ENCODE measurements at places on chromosomes 7 and 10.

DNA sequence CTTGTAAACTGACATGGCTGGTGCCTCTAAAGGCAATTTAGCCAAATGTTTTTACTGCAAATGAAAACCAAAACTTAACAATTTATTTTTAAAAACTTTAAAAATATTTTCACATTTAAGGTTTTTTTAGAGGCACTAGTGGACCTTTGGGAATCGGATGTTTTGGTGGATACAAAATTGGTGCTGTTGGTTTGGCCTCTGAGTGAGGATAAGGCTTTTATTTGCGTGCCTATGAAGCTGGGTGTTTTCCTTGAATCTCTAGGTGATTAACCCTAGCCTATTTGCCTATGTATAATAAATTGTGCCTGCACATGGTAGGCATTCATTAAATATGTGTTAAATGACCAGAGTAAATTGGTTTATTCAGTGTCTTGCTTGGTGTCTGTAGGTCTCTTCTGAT is 2.9 kb upstream of the SGCE start:
- no peak for DNase-seq

GRCh38 chr7:85806321-85806720 is 619.5 kb upstream of the SEMA3D start:
- no peak for DNase-seq

GRCh38 chr10:75538144-75538543 is 106.7 kb downstream of the LRMDA start:
- DNase-seq = no peak

DNA sequence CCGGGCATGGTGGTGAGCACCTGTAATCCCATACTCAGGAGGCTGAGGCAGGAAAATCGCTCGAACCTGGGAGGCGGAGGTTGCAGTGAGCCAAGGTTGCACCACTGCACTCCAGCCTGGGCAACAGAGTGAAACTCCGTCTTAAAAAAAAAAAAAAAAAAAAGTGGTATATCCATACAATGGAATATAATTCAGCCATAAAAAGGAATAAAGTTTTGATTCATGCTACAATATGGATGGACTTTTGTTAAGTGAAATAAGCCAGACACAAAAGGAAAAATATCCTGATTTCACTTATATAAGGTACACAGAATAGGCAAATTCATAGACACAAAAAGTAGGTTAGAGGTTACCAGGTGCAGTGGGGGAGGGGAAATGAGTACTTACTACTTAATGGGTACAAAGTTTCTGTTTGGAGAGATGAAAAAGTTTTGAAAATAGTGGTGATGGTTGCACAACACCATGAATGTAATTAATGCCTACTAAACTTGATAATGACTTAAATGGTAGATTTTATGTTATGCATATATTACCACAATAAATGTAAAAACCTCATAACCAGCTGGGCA is 53.9 kb downstream of the FGFR2 start:
- DNase-seq = no peak

DNA sequence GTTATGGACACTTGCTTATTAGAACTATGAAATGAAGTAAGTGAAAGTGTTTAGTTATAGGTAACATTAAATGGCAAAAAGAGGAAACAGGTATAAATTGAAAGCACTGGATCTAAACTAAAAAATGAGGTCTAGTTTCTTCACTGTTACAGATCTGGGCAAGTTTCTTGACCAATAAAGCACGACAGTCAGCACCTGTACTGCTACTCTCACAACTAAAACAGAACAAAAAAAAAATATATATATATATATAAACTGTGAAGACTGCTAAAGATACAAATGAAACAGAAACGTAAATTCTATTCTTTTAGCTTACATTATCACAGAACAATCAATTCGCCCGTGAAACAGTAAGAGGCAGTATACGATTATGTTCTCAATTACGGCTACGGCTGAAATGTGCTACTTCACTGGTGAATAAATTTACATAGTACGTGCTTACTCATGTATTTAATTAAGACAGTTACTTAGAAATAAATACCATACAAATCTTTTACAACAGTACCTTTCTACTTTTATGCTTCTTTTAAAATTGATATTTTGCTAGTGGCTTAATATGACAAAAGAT is 4.2 kb downstream of the AHR start:
- no peak for DNase-seq

DNA sequence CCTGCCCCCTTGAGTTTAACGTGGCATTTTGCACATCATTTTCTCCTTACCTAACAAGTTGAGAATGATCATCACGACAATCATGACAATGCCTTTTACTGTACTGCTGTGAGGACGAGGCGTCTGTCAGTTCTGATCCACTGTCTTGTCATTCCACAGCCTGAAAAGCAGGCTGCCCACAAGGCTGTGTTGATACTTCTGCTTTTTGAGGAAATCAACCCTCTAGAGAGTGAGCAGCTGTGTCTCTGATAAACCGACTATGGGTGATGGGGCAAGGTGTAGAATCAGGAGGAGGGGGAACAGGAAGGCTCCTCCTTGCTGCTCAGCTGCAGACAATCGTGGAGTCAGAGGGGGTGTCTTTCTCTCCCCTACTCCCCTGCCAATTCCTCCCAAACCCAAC is 30.6 kb upstream of the C10orf120 start:
- no peak for DNase-seq

GRCh38 chr10:78116361-78116760 is 82.7 kb downstream of the RPS24 start:
- no peak for DNase-seq

- DNase-seq = no peak
Observed at GRCh38 chr10:72375585-72375984, 20.9 kb upstream of the DNAJB12 start.

DNA sequence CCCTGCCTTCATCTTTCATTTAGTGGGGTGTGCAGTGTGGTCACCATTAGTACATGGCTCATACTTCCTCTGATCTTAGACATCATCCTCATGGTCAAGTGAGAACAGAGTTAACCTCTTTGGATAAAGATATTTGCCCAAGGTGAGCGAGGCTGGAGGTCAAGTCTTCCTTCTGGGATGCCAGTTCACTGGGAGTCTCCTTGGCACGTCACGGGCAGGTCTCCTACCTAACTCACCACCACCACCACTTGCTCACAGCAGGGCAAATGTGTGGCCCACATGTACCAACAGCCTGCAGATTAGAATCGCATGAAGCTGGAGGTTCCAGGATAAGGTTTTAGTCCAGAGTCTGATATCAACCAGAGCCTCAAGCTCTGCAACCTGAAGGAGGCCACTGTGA is 164.6 kb downstream of the USP6NL start:
- DNase-seq = no peak
